DMS79 (cell line): ENCODE measurements at places on chromosomes 4 and X.

- DNase-seq, result no peak
These were observed 151.3 kb downstream of the DCLK2 start for GRCh38 chr4:150229520-150229919.

GRCh38 chrX:40304115-40304514 is 206.4 kb upstream of the BCOR start:
- DNase-seq, result no peak

DNA sequence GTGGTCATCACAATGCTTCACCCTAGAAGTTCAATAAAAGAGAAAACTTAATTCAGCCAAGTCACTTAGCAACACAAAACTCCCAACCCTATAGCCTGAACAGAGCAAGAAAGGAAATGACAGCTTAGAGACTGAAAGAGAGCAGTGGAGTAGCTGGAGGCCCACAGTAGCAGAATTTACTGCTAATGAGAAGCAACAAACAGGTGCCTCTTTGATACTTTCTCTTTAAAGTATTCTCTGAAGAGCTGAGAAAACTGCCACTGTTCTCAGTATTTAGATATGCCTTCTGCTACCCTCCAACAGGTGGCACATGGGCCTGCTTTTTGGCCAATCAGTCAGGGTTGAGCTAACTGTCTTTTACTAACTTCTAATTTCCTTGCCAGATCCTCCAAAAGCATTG is 240.0 kb downstream of the GPC3 start:
- DNase-seq, result no peak

GRCh38 chr4:101158134-101158482 is 189.2 kb downstream of the PPP3CA start:
- DNase-seq, result no peak

DNA sequence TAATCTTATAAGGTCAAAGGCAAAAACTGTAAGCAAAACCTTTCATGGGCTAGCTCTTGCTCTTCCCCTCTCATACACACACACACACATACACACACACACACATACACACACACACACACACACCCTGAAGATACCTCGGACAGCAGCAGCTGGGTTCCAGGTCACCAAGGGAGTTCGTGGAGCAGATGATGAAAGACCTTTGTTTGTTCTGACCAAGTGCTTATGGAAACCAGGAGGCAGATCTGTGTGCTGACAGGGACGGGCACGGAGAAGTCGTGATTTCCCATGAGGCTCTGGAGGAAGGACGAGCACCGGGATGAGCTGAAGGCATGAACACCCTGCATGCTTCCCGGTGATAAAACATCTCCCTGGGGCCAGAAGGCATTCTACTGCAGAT is 35.4 kb upstream of the CRMP1 start:
- no peak for DNase-seq

GRCh38 chr4:14631806-14632440 is 370.4 kb upstream of the CPEB2 start:
- DNase-seq, result no peak

- DNase-seq, result peak; percentile 4
These were observed 12.8 kb upstream of the NSUN7 start for GRCh38 chr4:40736910-40737309.

DNA sequence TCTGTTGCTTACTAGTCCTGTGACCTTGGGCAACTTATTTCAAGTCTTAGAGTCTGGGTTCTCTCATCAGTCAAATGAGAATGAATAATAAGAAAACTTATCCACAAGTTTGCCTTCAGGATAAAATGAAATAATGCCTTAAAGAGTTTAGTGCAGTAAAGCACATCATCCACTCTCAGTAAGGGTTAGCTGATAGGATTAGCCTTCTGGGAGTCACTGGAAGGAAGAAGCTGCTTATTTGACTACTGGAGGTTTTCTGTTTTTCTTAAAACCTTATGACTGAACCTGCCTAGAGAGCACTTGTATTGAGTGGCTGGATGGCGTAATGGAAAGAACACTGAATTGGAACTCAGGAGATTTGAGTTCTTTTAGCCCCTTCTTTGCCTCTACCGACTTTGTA is 1.8 kb downstream of the RNF128 start:
- DNase-seq, result no peak

GRCh38 chr4:15365641-15366040 is 62.2 kb upstream of the C1QTNF7 start:
- no peak for DNase-seq

DNA sequence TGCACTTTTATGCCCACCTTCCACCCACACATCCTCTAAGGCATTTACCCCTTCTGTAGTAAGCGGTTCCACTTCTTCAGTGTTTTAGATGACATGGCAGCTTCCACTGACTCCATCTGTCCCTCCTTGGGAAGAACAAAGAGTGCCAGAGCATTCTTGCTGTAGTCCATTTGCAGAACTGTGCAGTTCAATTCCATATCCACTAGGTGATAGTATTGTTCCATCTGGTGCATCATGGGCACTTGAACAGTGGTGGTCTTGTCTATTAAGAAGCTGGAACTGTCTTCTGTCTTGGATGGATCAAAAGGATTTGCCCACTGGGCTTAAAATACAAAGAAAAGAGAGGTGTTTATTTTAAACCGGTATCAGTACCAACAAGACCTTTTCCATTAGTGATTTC is 3.5 kb downstream of the SERPINA7 start:
- no peak for DNase-seq

- DNase-seq, result no peak
These were observed 74.3 kb downstream of the CFAP299 start for GRCh38 chr4:80409809-80410208.

GRCh38 chrX:68139791-68140190 is 293.5 kb downstream of the OPHN1 start:
- no peak for DNase-seq

- DNase-seq, result no peak
These were observed 96.2 kb upstream of the MXRA5 start for GRCh38 chrX:3442691-3443090.

- no peak for DNase-seq
These were observed 129.8 kb upstream of the MAGEB2 start for GRCh38 chrX:30085571-30085970.

- no peak for DNase-seq
These were observed 161.5 kb downstream of the CPE start for GRCh38 chr4:165540206-165540830.

GRCh38 chrX:46793386-46794143 is 34.6 kb upstream of the SLC9A7 start:
- DNase-seq, result no peak

GRCh38 chr4:152063621-152064240 is 302.9 kb upstream of the GATB start:
- no peak for DNase-seq

- DNase-seq, result no peak
These were observed 69.8 kb downstream of the ZNF827 start for GRCh38 chr4:145868637-145869409.

- DNase-seq, result no peak
These were observed 500.1 kb downstream of the PCDH18 start for GRCh38 chr4:137032222-137032621.

- DNase-seq, result no peak
These were observed 27.2 kb downstream of the PJA1 start for GRCh38 chrX:69138118-69138390.

- no peak for DNase-seq
These were observed 211.7 kb downstream of the SLC4A4 start for GRCh38 chr4:71550220-71551165.

DNA sequence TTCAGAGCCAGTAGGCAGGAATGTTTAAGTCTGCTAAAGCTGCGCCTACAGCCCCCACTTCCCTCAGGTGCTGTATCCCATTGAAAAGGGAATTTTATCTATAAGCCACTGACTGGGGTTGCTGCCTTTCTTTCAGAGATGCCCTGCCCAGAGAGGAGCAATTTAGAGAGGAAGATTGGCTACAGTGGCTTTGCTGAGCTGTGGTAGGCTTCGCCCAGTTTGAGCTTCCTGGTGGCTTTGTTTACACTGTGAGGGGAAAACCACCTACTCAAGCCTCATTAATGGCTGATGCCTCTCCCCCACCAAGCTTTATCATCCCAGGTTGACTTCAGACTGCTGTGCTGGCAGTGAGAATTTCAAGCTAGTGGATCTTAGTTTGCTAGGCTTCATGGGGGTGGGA is 67.7 kb upstream of the PRDM5 start:
- no peak for DNase-seq

- DNase-seq, result no peak
These were observed 40.1 kb downstream of the NOP14 start for GRCh38 chr4:2923141-2923551.

- no peak for DNase-seq
These were observed 10.6 kb upstream of the GPR174 start for GRCh38 chrX:79133904-79134303.

DNA sequence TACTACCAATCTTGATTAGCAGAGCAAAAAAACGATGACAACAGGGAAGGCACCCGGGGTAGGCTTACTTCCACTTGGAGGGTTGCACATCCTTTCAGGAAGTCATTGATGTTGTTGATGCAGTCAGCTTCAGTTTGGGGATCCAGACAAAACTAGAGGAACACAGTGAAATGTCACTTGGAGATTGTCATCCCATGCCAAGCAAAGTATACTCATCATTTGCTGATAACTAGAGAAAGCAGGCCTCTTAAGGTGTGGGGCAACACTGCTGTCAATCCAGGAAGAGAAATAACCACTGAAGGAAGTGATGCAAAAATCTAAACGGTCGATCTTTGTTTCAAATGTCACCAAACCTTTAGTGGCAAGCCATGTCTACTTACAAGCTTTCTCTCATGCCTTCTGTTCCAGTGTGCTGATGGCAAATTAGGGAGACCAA is 1.4 kb downstream of the ARHGEF6 start:
- DNase-seq, result no peak

DNA sequence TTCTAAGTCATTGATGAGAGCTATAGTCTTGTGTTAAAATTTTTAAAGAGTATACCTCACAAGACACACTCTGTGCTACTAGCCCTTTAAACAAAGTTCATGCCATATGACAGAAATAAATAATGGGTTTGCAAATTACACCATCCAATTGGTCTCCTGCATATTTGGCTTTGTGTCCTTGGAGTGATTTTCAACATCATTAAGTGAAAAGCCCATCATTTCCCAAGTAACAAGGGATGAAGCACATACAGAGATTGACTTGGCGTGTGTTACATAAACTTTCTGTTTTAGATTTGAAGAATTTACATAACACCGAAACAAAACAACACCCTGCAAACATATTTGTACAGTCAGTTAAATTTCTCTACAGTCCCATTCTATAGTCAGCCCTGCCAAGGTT is 216.9 kb upstream of the NEIL3 start:
- DNase-seq, result no peak

DNA sequence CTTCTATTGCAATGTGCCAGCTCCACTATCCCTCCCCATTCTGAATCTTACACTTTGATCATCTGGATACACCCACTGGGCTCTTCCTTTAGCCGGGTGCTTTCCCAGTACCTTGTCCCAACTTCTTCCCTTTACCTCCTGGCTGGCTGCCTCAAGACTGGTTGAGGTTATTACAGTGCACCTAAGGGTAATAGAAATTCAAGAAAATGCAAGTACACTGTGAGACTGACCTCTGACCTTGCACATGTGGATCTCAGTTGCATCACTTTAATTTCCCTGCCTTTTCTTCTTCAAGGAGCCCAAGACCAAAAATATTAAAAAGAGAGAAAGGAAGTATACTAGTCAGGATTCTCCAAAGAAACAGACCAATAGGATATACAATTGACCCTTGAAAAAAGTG is 53.9 kb upstream of the NOCT start:
- no peak for DNase-seq

DNA sequence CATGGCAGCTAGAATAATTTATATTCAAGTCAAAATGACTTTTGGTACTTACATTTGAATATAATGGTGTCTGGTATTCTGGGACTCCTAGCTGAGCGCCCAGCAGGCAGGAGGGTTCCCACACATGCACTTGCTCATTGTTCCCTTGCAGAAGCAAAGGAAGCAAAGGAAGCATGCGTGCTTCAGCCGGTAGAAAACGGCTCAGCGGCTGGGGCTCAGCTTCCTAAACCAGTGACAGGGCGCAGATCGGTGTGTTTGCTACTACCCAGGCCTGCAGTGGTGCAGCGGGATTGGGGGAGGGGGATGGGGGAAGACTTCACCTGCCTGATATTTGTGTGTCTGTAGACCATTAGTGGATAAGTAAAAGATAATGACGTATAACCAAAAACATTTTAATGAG is 978.3 kb upstream of the TENM3 start:
- peak; percentile 26 for DNase-seq

DNA sequence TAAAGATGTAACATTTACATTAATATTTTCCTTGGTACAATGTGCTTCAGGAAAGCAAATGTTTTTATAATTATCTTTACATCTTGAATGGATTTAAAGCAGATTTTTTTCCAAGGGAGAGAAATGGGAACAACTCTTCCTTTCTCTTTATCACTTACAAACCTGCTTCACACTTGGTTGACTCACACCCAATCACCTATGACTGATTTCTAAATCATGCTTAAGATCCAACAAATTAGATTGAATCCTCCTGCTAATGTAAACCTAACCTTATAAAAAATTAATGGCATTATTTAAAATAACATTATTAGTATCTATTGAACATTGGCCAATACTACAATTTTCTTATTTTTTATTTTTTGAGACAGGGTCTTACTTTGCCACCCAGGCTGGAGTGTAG is 127.1 kb downstream of the INPP4B start:
- no peak for DNase-seq

GRCh38 chrX:129980001-129980401 is 2.4 kb upstream of the BCORL1 start:
- DNase-seq, result no peak

DNA sequence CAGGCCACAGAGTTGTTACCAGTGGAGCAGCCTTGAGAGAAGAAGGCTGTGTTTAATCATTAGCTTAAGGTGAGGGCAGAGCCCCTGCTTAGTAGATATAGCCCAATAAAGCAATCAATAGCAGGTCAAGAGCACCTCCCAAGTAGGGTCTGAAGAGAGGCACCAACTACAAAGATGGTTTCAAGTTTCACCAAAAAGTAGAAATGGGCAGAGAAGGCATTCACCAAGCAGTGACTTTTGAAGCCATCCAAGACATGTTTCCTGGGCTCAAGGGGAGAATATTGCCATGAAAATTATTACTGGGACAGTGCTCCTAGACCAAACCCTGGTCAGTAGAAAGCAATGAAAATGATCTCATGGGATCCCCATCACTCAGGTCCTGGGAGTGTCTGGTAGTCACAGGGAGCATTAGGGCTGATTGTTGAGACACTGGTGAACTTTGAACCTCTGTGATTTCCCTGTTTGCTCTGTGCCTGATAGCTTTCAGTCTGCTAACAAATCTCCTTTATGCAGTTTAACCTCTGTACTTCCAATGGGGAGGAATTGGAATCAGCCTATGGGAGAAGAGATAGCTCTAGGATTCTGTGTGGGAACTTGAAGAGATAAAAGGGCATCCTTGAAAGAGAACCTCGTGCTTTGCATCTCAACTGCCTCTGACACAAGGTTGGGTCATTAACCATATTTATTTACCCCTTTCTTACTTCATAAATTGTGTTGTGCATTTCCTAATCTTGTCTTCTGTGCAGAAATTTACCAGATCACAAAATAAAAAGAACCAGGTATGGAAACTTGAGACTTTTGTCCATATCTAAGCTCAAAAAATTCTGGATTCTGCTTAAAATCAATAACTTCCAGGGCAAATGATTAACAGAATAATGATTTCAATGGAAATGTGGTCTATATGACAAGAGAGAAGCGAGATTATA is 9.3 kb upstream of the OTC start:
- DNase-seq, result no peak

- DNase-seq, result no peak
These were observed 155.6 kb downstream of the HNRNPD start for GRCh38 chr4:82217986-82218715.

- no peak for DNase-seq
These were observed 7.4 kb upstream of the SLC9B1 start for GRCh38 chr4:103026868-103027267.

- no peak for DNase-seq
These were observed 8.1 kb downstream of the HSD17B11 start for GRCh38 chr4:87382931-87383330.
